Right atrium auricular region (tissue), 2 donors: ENCODE measurements at places on chromosomes 11 and 22.

DNA sequence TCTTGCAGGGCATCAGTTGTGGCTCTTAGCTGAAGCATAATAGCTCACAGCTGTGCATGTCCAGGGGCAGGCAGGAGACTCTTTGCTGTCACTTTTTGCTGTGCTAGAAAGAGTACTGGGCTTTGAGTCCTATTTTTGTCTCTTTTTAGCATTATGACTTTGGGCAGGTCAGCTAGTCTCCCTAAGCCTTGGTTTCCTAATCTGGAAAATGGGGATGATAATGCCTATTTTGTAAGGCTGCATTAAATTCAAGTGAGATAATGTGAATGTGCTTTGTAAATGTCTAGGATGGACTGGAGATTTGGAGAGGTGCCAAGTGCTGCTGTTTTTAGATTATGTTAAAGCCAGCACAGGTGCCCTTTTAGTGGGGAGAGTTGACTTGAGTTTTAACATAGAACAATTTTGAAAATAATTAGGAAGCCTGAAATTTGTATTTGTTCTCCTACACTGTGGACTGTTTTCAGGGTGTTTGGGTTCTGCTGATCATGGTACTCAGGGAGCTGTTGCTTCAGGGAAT lies 19.1 kb downstream of the CABIN1 start:
- no peak for DNase-seq

DNA sequence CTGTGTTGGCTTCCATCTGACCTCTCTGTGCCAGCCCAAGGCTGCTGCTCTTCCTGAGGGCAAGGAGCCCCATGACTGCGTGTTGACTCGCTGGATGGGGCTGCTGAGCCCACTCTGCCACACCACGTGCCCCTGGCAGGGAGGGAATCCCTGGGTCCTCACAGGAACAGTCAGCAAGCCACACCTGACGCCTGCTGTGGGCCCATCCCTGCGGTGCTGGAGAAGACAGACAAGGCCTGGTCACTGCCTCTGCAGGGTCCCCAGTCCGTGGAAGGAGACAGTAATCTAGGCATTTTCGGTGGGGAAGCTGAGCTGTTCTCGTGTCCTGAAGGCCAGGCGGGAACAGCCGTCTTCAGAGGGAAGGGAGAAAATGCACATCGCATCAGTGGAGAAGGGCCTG lies 10.6 kb upstream of the PPP6R3 start:
- no peak for DNase-seq

DNA sequence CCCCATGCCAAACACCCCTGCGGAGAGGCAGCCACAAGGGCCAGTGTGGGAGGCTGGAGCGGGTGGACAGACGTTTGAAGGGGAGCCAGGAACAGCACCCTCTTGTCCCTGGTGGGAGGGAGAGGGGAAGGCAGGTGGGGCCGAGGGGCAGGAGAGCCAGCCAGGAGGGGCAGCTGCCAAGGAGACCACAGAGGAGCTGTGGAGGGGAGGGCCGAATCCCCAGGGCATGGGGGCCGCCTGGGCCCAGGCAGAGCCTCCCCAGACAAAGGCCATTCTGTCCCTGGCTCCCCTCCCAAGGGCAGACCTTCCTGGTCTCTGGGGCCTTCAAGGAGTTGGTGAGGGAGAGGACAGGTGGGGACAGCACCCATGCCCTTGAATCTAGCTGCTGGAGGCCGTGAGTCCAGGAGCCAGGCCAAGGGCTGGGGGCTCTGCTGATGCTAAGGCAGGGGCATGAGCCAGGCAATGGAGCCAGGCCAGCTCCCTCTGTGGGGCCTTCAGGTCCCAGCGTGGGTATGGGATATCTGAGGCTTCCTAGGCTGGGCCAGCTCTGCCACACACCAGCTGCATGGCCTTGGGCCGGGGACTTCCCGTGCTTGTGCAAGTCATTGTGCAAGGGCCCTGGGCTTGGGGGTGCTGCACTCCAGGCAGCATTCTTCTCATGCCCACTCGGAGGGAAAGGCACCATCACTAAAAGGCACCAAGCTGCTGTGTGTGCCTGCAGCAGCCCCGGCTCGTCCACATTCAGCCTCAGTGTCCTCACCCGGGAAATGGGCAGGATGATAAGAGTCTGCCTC lies 11.4 kb downstream of the EMID1 start:
- DNase-seq = no peak

DNA sequence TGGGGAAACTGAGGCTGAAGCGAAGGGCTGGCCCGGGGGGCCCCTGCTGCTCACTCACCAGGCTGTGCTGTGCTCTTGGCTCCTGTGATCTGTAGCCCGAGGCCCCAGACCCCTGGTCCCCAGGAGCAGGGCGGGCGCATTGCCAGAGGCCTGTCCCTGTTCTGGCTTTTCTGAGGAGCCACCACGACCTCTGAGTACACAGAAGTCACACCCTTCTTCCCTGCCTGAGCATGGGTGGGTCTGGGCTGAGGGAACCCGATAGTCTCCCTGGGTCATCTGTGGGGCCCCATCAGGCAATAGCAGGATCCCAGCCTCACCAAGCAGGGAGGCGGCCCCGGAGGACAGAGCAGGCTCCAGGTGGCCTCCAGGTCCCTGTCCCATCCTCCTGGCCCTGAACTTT lies 5.1 kb downstream of the CASTOR1 start:
- no peak for DNase-seq

DNA sequence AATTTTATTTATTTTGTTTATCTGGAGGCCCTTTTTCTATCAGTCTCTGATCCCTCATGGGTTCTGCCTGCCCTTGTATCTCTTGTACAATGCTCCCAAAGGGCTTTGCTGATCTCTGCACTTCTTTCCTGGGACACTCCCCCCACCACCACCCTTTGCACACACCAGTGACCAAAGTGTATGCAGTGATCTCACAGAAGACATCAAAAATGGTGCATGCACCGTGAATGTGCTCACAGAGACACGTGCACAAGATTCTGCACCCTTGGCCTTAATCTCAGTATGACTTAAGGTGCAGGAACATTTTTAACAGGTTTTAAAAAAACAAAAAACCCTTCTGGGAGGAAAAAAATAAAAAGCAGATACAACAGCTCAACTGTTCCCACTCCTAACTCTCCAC lies 12.2 kb upstream of the ADSL start:
- no peak for DNase-seq

GRCh38 chr11:127338380-127339259 lies 338.1 kb upstream of the KIRREL3 start:
- DNase-seq = no peak

DNA sequence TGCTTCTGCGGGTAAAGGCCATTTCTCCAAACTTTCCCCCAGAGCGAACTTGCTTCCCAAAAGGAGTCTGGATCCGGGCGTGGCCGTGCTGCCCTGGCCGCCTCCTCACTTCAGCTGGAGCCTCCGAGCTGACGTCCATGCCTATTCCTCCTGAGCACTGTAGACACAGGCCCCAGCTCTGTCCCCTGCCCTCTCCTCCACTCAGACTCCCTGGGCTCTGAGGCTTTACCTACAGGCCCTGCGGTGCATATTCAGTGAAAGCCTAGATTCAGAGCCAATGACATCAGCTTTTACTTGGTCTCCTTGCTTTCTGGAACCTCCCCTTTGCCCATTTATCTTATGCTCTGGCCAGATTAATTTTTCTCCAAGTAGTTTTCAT lies 9.7 kb downstream of the LRP5 start:
- no peak for DNase-seq
